Cerebellar cortex (tissue), 1 donor: ENCODE measurements at places on chromosomes 3 and 15.

- DNase-seq: no peak
These were observed 59.0 kb upstream of the NECTIN3 start for GRCh38 chr3:111012388-111013248.

GRCh38 chr15:58260205-58260724, 122.1 kb downstream of the AQP9 start:
- DNase-seq: no peak

- no peak for DNase-seq
These were observed 40.5 kb downstream of the STT3B start for GRCh38 chr3:31573036-31573779.

GRCh38 chr3:72748659-72749058, 99.6 kb downstream of the SHQ1 start:
- DNase-seq: no peak

GRCh38 chr3:14146381-14147065, 21.7 kb downstream of the TMEM43 start:
- DNase-seq: no peak

- no peak for DNase-seq
These were observed 10.6 kb downstream of the TRH start for GRCh38 chr3:129985113-129985512.

DNA sequence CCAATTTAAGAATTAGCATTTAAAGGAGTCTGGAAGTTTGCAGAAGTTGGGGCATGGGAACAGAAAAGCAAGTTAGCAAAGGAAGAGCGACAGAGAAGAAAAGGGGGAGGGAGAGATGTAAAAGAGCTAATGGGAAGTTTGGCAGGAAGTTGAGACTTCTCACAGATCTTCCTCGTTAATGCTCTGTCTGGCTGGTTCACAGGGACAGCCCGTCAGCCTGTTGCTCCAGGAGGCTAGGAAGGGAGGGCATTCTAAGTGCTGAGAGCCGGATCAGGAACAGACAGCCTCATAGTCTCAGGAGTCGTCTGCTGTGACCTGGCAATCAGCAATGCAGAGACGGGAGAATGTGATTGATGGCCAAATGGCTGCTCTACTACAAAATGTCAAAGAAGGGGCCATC, 150.3 kb downstream of the AGBL1 start:
- no peak for DNase-seq

DNA sequence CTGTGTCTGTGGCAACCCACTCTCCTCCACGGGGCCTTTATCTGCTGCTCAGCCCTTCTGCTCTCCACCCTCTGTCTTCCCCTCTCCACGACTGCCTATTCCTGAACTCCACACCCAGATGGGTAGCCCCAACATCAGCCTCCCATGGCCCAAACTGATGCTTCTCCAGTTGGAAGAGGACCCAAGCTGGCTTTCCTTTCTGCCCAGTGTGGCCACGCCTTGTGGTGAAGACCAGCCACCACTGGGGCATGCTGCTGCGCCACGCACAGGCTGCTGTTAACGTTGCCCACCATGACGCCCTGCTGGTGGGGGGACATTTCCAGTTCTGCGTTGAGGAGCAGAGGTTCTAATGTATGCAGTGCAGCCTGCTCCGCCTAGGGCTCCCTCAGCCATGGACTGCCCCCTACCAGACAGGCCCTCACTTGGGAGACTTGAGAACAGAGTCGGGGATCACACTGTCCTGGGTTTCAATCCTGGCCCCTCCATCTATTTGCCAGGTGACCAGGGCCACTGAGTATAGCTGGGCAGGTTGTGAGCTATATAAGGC, 26.9 kb downstream of the CFAP100 start:
- DNase-seq: no peak

DNA sequence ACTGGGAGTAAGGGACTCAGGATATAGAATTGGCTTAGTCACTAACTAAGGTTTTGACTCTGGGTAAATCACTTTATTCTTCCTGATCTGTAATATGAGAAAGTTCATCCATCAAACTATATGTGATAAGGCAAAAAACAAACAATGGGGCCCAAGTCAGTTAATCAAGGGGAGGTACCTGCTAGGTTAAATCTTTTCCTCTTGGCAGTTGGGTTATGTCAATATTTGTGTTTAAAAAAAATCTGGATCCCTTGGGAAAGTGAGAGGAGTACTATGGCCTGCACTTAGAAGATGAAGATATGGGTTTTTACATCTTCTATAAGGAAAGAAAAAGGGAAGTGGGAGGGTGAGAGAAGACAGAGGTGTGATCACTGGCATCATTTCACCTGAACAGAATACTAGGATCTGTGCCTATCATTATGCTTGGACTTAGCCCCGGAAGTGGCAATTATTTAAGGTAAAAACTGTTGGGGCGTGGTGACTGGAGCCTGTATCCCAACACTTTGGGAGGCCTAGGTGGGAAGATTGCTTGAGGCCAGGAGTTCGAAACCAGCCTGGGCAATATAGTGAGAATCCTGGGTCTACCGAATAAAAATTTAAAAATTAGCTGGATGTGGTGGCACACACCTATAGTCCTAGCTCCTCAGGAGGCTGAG, 2.8 kb upstream of the SLC28A2 start:
- DNase-seq: no peak

GRCh38 chr3:108334701-108335100, 38.4 kb downstream of the HHLA2 start:
- DNase-seq: no peak

GRCh38 chr3:66320390-66320789, 99.6 kb downstream of the SLC25A26 start:
- DNase-seq: no peak

DNA sequence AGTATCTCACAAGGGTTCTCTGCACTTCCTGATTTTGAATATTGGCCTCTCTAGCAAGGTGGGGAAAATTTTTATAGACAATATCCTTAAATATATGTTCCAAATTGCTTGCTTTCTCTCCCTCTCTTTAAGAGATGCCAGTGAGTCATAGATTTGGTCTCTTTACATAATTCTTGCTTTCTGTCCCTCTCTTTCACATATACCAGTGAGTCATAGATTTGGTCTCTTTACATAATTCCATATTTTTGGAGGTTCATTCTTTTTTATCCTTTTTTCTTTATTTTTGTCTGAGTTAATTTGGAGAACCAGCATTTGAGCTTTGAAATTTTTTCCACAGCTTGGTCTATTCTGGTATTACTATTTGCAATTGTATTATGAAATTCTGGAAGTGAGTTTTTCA, 77.7 kb upstream of the NUDT16 start:
- DNase-seq: no peak

DNA sequence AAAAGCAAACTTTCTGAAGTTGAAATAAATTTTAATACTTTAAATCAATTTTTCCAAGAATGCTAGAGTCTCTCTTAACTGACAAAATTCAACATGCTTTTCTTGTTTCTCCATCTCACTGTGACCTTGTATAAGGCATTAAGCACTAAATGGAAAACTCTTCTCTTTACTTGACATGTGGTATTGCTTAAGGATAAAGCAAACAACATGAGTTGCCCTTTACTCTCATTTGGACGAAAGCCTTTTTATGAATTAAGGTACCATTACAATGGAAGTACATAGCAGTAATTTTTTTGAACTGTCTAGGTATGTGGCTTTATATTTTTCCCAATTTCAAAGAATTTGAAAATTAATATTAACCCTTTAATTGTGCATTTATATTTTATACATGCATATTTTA, 1.4 kb downstream of the STRIT1 start:
- no peak for DNase-seq

- no peak for DNase-seq
These were observed 13.2 kb downstream of the POPDC2 start for GRCh38 chr3:119647171-119647570.

DNA sequence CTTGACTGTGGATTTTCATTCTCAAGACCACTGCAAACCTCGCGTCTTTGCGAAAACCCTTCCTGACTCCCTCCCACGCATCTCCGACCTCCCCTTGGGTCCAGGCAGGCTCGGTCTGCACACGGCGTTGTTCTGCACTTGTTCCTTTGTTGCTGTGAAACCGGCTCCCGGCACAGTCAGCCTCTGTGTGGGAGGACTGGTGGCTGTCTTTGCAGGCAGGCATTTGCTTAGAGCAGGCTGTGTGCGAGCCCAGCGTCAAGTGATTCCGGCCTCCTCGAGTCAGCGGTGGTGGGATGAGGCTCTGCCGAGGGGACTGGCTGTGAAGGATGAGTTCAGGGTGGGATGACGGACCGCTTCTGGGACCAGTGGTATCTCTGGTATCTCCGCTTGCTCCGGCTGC, 102.6 kb upstream of the ROPN1 start:
- DNase-seq: no peak

- DNase-seq: no peak
These were observed 18.6 kb downstream of the CCR9 start for GRCh38 chr3:45904931-45905330.
